ENCODE measurements at places on chromosomes 3 and 15.
A peak's percentile ranks its signal among the peaks of the same experiment; 100 is the strongest.

DNA sequence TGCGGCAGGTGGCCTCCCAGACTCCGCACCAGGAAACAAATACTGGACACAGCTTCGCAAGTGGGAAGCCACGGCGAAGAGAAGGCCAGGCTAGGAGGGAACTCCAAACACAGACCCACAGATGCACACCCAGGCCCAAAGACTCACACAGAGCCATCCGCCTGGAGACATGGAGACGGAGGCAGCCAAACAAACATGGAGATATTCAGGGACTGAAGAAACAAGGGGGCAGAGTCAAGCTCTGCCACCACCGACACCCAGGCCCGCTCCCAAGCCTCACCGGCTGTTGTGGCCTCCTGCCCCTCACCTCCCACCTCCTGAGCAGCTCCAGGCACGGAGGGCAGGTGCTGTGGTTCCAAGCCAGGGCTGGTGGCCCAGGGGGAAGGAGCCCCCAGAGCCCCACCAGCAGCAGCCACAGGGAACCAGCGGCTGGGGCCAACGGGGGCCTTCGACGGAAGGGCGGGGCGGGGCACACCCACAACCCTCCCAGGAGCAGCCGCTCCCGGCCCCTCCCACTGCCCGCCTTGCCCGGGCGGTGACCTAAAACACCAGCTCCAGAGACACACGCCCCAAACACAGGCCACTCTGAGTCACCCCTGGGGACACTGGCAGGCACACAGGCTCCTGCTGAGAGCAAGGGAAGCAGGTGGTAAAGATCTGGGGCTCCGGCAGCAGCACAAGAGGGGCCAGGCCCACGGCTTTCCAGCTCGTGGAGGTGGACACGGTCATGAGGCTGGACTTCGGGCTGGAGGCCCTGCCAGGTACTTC, 31.9 kb downstream of the TNK2 start:
- peak; percentile 10 for DNase-seq

DNA sequence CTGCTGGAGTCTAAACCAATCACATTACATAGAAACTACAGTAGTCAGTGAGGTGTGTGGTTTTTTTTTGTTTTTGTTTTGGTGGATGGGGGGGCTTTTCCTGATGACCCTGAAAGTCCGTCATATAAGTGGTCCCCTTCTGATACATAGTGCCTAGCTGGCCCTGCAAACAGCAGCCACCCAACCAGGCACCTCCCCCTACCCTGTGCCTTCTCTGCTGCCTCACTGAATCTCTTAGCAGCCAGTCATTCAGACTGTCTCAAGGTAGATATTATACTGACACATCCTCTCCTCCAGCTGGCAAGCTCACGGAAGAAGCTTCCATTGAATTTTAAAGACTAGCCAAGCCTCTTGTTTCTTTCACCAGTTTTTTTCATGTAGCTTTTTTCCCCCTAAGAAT, 21.4 kb downstream of the SYN2 start:
- DNase-seq, result no peak

DNA sequence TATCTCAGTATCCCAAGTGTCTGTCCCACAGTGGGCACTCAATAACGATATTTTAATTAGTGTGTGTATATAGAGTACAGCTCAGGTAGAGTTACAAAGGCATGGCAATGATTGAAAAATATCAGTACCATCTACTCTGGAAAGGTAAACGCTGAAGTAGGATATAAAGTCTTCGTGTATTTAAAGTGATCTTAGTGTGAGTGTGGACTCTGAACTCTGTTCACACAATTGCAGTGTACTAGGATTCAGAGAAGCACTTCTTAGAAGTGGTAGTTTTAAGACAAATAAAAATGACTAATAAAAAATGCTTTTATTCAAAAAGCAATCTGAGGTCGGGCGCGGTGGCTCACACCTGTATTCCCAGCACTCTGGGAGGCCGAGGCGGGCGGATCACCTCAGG, 62.9 kb upstream of the RAP2B start:
- no peak for DNase-seq

DNA sequence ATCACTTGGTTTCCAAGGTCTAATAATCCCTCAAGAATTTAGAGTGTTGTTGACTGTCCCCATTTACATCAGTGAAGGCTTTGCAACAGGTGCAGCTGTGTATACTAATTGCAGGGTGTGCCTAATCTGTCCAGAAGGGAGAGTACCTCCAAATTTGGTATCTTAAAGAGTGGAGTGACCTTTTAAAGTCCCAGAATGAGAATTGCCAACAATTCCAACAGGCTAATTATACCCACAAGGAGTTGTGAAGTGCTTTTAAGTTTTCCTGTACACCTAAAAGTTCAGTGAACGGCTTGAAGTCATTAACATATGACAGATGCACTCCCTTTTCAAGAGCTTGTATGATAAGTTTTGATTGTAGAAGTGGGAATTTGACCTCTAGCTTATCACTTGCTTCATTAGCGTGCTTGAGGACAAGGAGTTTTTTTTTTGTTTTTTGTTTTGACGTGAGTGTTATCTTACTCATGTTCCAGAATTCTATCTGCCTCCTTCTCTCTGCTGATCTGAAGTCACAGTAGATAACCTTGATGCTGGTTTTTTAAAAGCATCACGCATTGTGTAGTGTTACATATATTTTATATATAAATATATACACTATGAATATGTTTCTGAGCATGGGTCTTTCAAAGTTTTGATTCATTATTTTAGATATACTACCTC, 26.3 kb downstream of the CDIN1 start:
- no peak for DNase-seq

DNA sequence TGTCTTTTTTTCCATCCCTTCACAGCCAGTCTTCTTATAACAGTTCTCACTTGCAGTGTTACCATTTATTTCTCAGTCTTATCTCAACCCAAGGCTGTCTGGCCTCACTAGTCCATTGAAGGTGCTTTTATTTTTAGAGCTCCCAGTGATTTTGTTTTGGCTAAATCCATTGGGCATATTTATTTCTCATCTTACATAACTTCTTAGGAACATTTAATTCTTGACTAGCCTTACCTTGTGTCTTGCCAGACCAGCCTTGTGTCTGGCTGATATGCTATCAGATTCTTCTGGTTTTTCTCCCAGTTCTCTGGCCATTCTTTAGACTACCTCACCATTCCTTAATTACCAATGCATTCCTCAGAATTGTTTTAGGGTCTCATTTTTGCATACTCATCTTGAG, 42.3 kb upstream of the TUSC7 start:
- DNase-seq, result no peak

DNA sequence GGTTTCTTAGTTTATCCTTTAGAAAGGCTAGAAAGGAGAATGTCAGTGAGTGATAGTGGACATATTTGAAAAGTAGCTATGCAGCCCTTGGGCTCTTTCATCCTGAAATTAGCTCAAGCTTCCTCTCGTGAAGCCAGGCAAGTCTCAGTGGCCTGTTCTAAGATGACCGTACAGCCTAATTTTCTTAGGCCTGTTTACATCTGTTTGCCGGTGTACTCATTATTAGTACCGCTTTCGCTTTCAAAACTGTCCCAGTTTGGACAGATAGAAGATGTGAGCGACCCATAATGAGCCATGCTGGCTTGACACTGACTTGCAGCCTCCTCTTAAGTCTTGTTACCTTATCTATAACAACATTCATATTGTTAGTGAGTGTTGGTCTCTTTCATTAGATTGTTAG, 5.7 kb upstream of the ARL14 start:
- no peak for DNase-seq

GRCh38 chr3:197021729-197022404, 7.8 kb downstream of the MELTF start:
- no peak for DNase-seq

GRCh38 chr3:17179381-17180205, 294.8 kb downstream of the PLCL2 start:
- DNase-seq, result no peak

GRCh38 chr3:5056111-5056391, 66.0 kb upstream of the ARL8B start:
- no peak for DNase-seq

DNA sequence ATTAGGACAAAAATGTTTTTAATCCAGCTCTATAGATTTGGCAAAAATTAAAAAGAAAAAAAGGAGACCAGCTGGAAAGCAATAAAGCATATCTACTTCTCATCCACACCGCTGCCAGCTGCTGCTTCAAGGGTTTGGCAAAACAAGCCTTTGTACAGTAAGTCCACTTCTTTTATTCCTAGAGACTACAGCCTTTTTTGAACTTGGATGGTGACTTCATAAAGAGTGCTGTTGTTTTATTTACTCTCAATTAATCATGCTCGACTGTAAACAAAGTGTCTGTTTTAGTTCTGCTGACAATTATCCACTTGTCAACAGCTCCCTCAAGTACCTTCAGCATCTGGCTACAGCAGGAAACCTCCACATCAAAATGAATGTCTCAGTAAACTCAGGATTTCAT, 12.3 kb upstream of the FOXB1 start:
- no peak for DNase-seq

- no peak for DNase-seq
Measured at GRCh38 chr3:124557433-124558232, 172.6 kb upstream of the UMPS start.

- no peak for DNase-seq
Measured at GRCh38 chr3:42979044-42979972, at the start of gene GASK1A. Gene GASK1A (plus strand): TSS chr3:42979311. CDS start chr3:42979643, 332 bp downstream.

GRCh38 chr3:5304789-5305683, 117.5 kb downstream of the EDEM1 start:
- DNase-seq, result peak; percentile 16

GRCh38 chr3:168295027-168295426, 199.3 kb upstream of the GOLIM4 start:
- DNase-seq, result no peak

- DNase-seq, result peak; percentile 65
Measured at GRCh38 chr3:10263646-10264363, 15.5 kb downstream of the TATDN2 start.

DNA sequence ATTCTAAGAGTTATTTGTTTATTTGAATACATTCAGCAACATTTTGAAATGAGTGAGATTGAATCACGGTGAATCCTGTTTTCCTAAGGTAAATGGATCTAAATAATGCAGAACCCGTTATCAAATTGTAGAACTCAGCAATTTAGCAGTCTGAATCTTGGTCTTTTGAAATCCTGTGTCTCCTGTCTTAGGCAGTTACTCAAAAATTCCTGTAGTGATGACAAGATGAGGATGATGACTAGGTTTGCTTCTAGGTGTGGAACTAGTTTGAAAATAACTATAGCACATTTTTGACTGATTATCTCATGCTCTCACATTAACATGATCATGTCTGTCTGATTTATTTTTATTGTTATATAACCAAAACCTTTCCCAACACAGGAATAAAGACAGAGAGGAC, 115.0 kb downstream of the RAP2B start:
- DNase-seq, result no peak

- no peak for DNase-seq
Measured at GRCh38 chr3:182989566-182989965, 9.2 kb upstream of the DCUN1D1 start.

- no peak for DNase-seq
Measured at GRCh38 chr15:44769521-44769920, 33.2 kb downstream of the TRIM69 start.

DNA sequence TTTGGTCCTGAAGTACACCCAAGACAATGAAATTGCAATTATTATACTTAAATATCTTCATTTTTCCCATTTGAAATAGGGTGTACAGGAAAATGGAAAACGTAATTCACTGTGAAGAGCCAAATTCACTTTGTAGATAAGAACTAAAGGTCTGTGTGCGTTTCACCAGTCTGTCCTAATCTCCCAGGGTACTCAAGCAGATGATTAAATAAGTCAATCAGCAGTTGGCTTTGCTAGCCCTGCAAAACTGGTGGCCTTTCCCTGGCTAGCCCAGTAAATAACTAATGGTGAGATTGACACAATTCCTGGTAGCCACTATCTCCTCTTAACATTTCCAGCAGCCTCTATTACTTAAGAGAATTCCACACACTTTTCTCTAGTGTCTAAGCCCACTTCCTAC, 389.3 kb downstream of the TBL1XR1 start:
- no peak for DNase-seq

- DNase-seq, result no peak
Measured at GRCh38 chr15:43934480-43934879, 107.7 kb downstream of the WDR76 start.

- DNase-seq, result no peak
Measured at GRCh38 chr15:46778876-46779275, 938.4 kb upstream of the SEMA6D start.

GRCh38 chr15:100879464-100880138, at the start of gene ALDH1A3:
Gene ALDH1A3 (plus strand): TSS chr15:100879831. CDS start chr15:100879908, 77 bp downstream.
- DNase-seq, result no peak

GRCh38 chr15:90075420-90076289, 26.6 kb downstream of the IDH2 start:
- peak; percentile 43 for DNase-seq

DNA sequence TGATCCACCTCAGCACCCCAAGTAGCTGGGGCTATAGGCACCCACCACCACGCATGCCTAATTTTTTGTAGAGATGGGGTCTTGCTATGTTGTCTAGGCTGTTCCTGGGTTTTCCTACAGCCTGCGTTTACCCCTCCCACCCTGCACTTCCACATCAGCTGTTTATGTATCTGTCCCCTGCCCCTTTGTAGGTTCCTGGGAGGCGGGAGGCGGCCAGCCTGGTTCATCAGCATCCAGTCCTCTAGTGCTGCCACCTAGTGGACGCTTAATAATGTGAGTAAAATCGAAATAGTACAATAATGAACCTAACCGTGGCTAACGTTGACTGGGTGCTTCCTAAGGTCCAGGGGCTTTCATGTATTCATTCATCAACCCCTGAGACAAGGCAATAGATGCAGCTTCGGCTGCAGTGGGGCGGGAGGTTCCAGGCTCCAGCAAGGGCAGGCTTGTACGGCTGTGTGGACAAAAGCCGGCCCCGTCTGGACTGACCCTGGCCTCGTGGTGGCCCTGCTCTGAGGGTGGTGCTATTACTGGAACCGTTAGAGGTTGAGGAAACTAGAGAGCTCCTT, 1.2 kb upstream of the LCTL start:
- peak; percentile 56 for DNase-seq

- DNase-seq, result no peak
Measured at GRCh38 chr3:187352581-187353575, 15.3 kb upstream of the RTP4 start.

DNA sequence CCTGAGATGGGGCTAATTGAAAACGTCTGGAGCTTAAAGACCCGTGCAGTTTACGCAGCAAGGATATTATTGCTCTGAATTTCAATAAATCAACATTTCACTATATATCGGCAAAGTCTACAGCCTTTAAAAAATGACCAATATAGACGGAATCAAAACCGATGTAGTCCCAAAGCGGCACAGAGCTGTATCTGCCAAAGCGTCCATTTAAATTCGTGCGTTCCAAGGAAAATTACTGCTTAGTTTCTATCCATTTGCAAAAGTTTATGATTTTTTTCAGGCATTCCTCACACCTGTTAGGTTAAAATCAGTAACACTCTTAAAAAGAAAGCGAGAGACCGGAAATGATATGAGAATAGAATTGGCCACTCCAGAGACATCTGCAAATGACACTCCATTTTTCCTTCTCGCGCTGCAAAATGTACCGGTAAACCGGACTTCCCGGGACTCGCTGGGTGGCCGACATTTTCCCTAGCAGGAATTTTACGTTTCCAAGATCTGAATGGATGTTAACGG, 777 bp upstream of the EIF4A2 start:
- DNase-seq, result no peak

- DNase-seq, result no peak
Measured at GRCh38 chr15:87656372-87656771, 600.2 kb downstream of the NTRK3 start.

- no peak for DNase-seq
Measured at GRCh38 chr15:91919014-91919534, 65.6 kb downstream of the SLCO3A1 start.
